ENCODE measurements at places on chromosomes 4 and X. TPM values are rescaled to one million over a fixed set of nuclear protein-coding genes. Genes with fewer than 3 reads are reported as not detected.

IQSEC2 gene
- 3.1 TPM for total RNA-seq

RHOXF2 gene
- not detected for total RNA-seq

HSFX1 gene
- 0.36 TPM for total RNA-seq

GLUD2 gene
- total RNA-seq, result 1.2 TPM

ARMCX4 gene
- total RNA-seq, result 4.5 TPM

NKX6-1 gene
- total RNA-seq, result not detected

TMEM128 gene
- total RNA-seq, result 13.3 TPM

GPR119 gene
- total RNA-seq, result not detected

CTAG2 gene
- total RNA-seq, result not detected

PIM2 gene
- 3.4 TPM for total RNA-seq

ETDA gene
- not detected for total RNA-seq

COL4A5 gene
- total RNA-seq, result 85.2 TPM

FAM184B gene
- not detected for total RNA-seq

FAM149A gene
- 0.47 TPM for total RNA-seq

ABCD1 gene
- 6.8 TPM for total RNA-seq

FATE1 gene
- total RNA-seq, result not detected

FAM200B gene
- total RNA-seq, result 13.0 TPM

CFAP47 gene
- not detected for total RNA-seq

FGF2 gene
- 36.0 TPM for total RNA-seq

ALAS2 gene
- not detected for total RNA-seq

FOXR2 gene
- total RNA-seq, result not detected

Measured in endothelial cell of coronary artery (primary cell).